CD14-positive monocyte (primary cell): ENCODE measurements at places on chromosomes 5 and 9. TPM values are rescaled to one million over a fixed set of nuclear protein-coding genes. Genes with fewer than 3 reads are reported as not detected.

GRIA1 gene
- polyA plus RNA-seq, result not detected

SH3PXD2B gene
- 0.43 and 0.77 TPM in 2 replicates for polyA plus RNA-seq

SV2C gene
- polyA plus RNA-seq, result 0.02 TPM

NCS1 gene
- polyA plus RNA-seq, result not detected in 2 replicates

PCDHGA7 gene
- polyA plus RNA-seq, result not detected in 2 replicates

FOXI1 gene
- polyA plus RNA-seq, result not detected

FGD3 gene
- polyA plus RNA-seq, result 32.4 TPM

BHMT2 gene
- not detected for polyA plus RNA-seq
